ENCODE measurements at places on chromosomes 3 and 15. TPM values are rescaled to one million over a fixed set of nuclear protein-coding genes. Genes with fewer than 3 reads are reported as not detected.

- no peak for DNase-seq
Observed at GRCh38 chr3:17213102-17213501, 328.3 kb downstream of the PLCL2 start.

- DNase-seq = peak; percentile 63
Observed at GRCh38 chr3:66428733-66429132, 72.1 kb downstream of the LRIG1 start.

- DNase-seq = no peak
Observed at GRCh38 chr15:53675832-53676231, 83.6 kb downstream of the WDR72 start.

Gene CCR8
- not detected for polyA plus RNA-seq

Gene LIPH
- polyA plus RNA-seq = 0.08 TPM

GRCh38 chr3:24608701-24609390, 114.2 kb upstream of the THRB start:
- DNase-seq = peak; percentile 76

GRCh38 chr3:26989037-26989436, 366.5 kb downstream of the LRRC3B start:
- DNase-seq = no peak

- no peak for DNase-seq
Observed at GRCh38 chr3:152317184-152317583, 48.5 kb downstream of the MBNL1 start.

GRCh38 chr3:51974277-51974962, 444 bp upstream of the ABHD14A start:
- DNase-seq = no peak

DNA sequence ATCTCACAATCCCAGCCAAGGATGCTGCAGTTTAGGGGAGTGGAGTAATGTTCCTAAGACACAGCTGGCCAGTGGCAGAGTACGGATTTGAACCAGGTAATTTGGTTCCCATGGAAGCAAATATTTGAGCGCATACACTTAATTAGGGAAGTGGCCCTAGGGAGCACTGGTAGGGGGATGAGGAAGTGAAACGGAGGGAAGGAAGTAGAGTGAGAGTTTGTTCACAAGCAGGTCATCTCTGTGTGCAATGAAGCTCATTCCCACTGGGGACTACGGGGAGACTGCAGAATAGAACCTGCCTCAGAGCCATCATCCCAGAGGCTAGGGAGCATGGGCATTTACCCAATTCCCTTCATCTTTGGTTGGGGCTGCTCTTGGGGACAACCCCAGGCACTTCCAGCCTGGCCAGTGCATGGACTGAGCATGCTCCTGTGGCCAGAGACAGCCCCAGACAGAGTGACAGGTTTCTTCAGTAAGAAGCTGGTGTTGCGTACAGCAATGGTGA, 317.2 kb upstream of the PROK2 start:
- no peak for DNase-seq

GRCh38 chr15:92638291-92638708, 17.3 kb downstream of the FAM174B start:
- DNase-seq = no peak

Gene RTP1
- not detected for polyA plus RNA-seq

DNA sequence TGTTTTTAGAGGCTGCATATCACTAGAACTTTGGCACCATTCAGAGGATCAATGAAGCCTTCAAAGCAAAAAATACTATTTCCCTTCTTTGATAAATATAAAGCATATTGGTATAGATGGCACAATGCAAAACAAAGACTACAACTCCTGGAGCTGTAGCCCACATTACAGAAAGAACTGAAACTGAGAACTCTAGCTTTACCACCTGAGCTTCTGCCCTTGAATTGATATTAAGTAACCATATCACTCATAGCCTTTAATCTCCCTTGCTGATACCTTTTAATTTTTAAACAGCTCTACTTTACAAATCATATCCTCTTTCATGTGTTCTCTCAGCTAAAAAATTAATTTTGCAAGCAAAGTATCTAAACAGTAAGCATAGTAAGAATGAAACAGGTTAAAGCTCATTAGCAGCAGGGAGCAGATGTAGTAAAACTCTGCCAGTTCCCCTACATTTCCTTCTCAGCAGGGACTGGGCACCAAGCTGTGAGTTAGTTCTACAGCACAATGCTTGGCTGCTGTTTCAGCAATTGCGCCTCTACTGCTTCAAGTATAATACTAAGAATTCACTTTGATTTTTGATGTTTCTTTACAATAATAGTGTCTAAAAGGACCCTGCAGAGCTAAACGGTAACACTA, 97.9 kb upstream of the NANOGP8 start:
- DNase-seq = no peak

GRCh38 chr3:78023257-78023656, 983.4 kb downstream of the ROBO2 start:
- no peak for DNase-seq

DNA sequence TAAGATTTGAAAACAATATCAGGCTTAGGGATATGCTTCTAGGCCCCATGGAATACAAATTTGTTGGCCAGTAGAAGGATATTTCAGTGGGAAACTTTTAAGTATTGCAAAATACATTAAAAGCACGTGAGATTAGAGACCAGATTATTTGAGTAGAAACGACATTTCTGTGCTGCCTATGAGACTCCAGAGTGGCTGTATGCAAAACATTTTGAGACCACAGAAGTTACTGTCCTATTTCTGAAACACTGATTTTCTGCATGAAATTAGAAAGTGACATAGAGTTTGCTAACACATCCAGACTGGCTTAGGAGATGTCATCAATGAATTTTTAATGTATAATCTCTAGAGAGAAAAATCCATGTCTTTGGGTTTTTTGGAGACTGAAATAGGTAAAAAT, 99.8 kb downstream of the KCNH8 start:
- DNase-seq = no peak

Gene FETUB
- 0.36 TPM for polyA plus RNA-seq

DNA sequence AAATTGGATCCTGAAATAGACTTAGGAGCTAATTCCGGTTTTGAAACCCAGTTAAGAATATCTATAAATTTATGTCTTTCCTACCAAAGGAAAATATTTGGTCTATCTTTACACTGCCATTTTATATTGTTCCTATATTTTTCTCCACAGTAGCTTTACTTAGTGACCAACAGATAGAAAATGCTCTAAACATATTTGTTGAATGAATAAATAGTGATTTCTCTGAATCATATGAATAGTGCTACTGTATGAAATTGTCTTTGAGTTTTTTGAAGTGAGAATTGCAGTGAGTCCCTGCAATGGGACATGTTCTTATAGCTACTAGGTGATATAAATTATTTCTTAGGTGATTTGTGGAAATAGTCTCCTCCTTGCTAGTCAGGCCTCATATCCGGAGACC, 18.5 kb upstream of the EID1 start:
- DNase-seq = no peak
